Activated T-helper 2 cell treated with anti-CD3 and anti-CD28 coated beads, Interferon-gamma antibody, Interleukin-2, Interleukin-4, amounts not matched to agents 10 μg/mL and 5 μg/mL and 100 μg/mL, durations not matched to agents 14 hours and 24 hours and 36 hours (primary cell): ENCODE measurements at places on chromosomes 13 and 19. TPM values are rescaled to one million over a fixed set of nuclear protein-coding genes. Genes with fewer than 3 reads are reported as not detected.

DNA sequence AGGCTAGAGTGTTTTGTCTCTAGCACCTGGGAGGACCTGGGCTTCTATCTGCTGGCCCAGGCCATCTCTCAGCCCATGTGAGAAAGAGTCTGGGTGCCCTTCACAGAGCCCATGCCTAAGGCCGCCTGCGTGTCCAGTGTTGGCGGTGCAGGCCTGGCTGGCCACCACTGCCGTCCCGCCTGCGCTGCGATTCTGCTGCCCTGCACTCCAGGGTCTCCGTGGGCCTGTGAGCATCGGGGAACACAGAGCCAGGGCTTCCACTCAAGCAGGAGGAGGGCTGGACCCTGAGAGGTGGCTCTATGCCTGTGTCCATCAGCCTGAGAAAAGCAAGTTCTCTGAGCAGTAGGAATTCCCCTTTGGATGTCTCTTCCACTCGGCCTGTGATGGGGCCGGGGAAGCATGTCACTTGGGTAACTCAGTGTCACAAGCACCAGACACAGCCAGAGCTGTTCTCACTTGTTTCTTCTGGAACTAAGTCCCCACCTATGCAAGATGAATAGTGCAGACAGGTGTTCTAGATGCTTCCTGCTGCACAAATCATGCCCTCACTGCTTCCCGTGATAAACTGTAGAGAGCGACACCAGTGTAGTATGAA, 93.9 kb downstream of the RAB20 start:
- no peak for DNase-seq

DNA sequence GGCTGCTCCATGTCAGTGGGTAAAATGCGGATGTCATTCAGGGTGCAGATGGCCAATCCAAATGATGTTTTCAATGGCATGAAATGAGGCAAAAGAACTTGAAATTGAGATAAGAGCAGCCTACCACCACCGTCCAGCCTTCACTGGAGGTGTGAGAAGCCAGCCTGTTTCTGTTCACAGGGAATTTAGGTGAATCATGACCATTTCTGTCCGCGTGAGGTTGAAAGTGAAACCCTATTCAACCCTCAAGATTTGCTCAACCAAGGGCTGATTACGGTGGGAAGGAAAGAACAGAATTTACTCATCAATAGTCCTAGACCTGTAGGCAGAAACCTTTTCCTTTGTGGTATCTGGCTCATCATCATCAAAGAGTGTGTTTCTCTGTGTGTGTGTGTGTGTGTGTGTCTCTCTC, 370.7 kb downstream of the COG6 start:
- peak; percentile 64 for DNase-seq

- DNase-seq = no peak
These were observed 87.9 kb downstream of the KLF5 start for GRCh38 chr13:73146707-73147106.

TRIM13 gene
- 17.2 and 17.9 TPM in 2 replicates for total RNA-seq

- DNase-seq = no peak
These were observed 813.6 kb upstream of the GPC6 start for GRCh38 chr13:92412996-92413395.

DNA sequence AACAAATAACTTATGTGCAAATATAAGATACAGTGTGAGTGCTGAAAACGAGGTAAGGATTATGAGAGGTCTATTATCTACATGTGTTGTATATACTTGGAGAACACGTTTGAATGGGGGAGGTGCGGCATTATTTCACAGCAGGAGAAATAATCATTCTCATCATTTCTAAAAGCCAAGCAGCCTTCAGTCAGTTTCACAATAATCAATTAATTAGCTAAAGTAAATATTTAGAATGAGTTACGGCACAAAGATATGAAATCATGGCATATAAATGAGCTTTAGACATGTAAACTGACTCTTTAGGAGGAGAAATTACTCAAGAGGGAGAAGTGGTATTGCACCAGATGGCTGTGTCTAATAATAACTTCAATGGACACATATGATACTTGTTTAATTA, 366.6 kb downstream of the DNAJC15 start:
- DNase-seq = no peak

GRCh38 chr13:43728421-43728820, 58.4 kb downstream of the ENOX1 start:
- DNase-seq = no peak

DNA sequence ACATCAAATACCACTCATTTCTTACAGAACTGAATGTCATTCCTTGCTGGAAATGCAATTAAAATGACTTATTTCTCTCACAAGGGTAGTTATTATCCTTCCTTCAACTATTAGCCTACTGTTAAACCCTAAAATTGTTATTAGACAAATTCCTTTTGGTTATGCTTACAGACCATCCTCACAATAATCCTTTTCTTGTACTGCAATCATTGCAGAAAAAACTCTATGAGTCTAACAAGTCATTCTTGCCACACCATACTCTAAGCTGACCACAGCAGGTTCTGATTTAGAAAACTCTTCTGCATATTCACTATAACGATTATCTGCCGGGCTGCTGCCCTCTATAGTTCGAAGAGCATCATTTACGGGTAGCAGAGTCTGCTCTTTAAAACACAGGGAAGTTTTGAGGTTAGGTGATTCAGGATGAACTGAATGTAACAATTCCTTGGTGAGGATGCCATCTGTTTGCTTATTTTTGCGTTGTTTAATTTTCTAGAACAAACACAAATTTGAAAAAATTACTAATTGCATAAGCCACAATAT, 38.2 kb downstream of the MTMR6 start:
- no peak for DNase-seq

ADGRE2 gene
- 2.7 and 3.6 TPM in 2 replicates for total RNA-seq

GRCh38 chr19:22545751-22546150, 88.4 kb upstream of the ZNF492 start:
- DNase-seq = no peak

GRCh38 chr13:30378191-30378590, 44.1 kb upstream of the UBE2L5 start:
- DNase-seq = no peak

- DNase-seq = no peak
These were observed 467.3 kb downstream of the DACH1 start for GRCh38 chr13:71399631-71400215.

DNA sequence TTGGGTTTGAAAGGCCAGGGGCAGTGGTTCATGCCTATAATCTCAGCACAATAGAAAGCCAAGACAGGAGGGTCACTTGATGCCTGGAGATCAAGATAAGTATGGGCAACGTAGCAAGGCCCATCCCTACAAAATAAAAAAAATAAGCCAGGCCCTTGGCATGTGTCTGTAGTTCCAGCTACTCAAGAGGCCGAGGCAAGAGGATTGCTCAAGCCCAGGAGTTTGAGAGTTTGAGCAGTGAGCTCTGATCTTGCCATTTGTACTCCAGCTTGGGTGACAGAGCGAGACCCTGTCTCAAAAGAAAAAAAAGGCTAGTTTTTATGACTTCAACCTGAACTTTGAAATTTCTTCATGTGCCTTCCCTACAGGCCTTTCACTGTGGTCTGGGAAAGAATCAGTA, 5.2 kb upstream of the ZNF480 start:
- no peak for DNase-seq

- DNase-seq = no peak
These were observed 129.3 kb downstream of the ENOX1 start for GRCh38 chr13:43657485-43657884.

DNA sequence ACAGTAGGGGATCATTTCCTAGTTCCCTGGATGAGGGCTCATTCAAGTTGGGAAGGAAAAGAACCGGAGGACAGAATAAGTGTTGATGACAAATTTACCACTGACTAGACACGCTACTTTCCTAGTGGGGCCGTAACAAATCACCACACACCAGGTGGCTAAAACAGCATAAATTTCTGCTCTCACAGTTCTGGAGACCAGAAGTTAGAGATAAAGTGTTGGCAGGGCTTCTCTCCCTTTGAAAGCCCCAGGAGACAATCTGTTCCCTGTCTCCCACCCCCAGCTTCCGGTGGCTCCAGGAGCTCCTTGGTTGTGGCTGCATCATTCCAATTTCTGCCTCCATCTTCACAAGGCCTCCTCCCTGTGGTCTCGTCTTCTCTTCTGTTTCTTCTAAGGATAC, 65.4 kb upstream of the ARGLU1 start:
- no peak for DNase-seq

GRCh38 chr19:42333975-42334696, 8.7 kb downstream of the MEGF8 start:
- no peak for DNase-seq

DNA sequence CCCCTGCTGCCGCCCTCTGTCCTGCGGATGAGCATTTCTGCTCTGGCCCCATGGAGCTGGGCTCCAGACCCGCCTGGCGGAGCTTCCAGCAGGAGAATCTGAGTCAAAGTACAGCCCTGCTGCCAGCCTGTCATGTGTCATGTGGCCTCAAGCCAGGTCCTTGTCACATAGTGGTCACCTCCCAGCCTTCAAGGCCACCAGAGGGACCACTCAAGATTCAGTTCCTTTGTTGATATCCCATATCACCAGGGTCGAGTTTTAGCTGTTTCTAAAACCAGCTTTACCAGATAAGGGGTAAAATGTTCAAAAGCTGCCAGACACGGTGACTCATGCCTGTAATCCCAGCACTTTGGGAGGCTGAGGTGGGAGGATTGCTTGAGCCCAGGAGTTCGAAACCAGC, 13.4 kb downstream of the THOP1 start:
- DNase-seq = no peak

- DNase-seq = no peak
These were observed 79.5 kb downstream of the KCTD15 start for GRCh38 chr19:33876192-33876591.

GRCh38 chr13:20940083-20940482, 37.5 kb upstream of the XPO4 start:
- no peak for DNase-seq

DNA sequence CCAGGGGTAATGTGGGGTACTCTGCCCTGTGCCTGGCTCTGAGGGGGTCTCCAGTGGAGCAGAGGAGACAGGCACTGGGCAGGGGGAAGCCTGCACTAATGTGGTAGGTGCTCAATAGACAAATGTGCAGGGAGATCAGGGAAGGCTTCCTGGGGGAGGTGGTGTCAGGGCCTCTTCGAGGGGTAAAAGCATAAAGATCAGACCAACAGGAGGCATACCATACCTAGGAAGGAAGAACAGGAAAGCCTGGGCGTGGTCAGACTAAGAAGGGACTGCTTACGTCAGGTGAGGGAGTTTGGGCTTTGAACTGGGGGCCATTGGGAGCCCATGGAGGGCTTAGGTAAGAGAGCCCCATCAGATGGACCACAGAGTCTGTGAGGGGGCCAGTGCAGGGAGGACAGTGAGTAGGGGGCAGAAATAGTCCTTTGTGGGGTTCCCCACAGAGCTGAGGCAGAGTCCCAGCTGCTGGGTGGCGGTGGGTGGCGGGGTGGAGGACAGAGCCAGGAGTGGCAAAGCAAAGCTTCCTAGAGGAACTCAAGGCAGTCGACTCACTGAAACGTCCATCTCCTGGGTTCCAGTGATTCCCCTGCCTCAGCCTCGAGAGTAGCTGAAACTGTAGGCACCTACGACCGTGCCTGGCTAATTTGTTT, 8.8 kb downstream of the PRR36 start:
- DNase-seq = no peak

MBD3L2 gene
- not detected in 2 replicates for total RNA-seq

- no peak for DNase-seq
These were observed 1.4 kb downstream of the BRD4 start for GRCh38 chr19:15330801-15331418.
